NCI-H2081 treated with DMSO at 0.1 percent for 48 hours (cell line): ENCODE measurements at places on chromosomes 16 and 17.
A peak's percentile ranks its signal among the peaks of the same experiment; 100 is the strongest.

- DNase-seq: no peak
Observed at GRCh38 chr16:50862818-50863643, 121.1 kb downstream of the CYLD start.

- no peak for DNase-seq
Observed at GRCh38 chr17:80559825-80560251, 15.2 kb downstream of the RPTOR start.

DNA sequence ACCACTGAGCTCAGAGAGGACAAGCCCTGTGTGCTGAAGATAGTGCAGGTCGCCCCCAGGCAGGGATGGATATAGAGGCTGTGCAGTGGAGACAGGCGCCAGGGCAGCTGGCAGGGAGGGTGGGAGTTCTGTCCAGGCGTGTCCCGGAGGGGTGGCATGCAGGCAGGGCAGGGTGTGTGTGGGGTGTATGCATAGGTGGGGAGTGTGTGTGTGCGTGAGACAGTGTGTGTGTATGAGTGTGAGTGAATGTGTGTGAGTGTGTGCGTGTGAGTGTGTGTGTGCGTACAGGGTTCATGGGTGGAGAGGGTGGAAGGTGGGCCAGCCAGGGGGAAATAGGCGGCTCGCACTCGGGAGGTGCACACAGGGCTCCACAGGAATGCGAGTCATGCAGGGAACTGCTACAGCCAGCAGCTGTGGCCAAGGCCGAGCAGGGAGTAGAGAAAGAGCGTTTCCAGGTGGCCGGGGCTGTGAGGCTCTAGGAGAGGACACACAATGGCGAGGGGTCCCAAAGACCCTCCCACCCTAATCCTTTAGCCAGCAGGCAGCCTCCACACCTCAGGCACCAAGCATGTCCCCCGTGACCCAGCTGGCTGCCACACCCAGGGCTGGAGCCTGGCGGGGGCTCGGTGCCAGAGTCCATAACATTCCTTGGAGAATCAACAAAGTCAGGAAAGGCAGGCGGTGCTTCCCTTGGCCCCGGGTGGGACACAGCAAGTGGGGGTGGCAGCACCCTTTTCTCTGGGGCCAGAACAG is 4.6 kb downstream of the PLCD3 start:
- DNase-seq: no peak

GRCh38 chr16:80375973-80376372 is 164.8 kb upstream of the DYNLRB2 start:
- no peak for DNase-seq

DNA sequence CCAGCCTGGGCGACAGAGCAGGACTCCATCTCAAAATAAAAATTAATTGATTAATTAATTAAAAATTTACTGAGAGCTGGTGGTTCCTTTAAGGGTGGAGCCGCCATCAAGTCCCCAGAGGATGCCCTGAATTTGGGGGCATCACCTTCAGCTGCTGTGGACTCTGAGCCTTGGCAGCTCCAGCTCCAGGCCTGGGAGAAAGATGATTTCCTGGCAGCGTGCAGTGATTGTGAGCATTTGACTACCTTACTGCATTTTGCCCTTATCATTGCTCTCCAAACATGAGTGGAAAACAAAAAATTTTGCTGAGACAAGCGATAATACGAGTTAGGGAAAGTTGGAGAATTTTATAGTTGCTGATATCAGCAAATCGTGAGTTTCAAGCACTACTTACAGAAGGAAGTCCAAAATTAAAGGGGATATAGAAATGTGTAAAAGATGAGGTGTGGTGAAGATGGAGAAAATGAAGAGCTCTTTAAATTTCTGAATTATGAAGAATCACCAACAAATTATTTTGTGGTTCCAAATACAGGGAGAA is 2.6 kb upstream of the ITGAD start:
- no peak for DNase-seq

DNA sequence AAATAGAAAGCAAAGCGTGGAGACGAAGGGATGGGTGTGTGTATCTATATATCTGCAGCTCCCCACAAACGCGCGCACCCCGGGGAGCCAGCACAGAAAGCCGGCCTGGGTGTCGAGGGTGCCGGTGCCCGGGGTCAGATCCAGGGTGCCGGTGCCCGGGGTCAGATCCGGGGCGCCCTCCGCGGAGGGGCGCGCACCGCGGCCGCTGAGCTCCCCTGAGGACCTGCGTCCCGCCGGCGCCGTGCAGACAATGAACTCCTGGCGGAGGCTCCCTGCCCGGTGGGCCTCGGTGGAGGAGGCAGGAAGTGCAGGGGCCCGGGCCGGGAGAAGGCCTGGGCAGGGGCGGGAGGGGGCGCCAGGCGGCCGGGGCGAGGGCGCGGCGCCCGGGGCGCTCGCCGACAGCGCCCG is 1.1 kb downstream of the ZNF423 start:
- DNase-seq: no peak

- no peak for DNase-seq
Observed at GRCh38 chr17:59746849-59747445, 39.5 kb downstream of the VMP1 start.

- no peak for DNase-seq
Observed at GRCh38 chr16:27204312-27204915, 1.1 kb downstream of the KDM8 start.

- no peak for DNase-seq
Observed at GRCh38 chr16:3769013-3769412, 51.7 kb upstream of the TRAP1 start.

- no peak for DNase-seq
Observed at GRCh38 chr17:47785538-47786123, 36.0 kb downstream of the OSBPL7 start.

- no peak for DNase-seq
Observed at GRCh38 chr16:77394699-77395098, 40.1 kb downstream of the ADAMTS18 start.

DNA sequence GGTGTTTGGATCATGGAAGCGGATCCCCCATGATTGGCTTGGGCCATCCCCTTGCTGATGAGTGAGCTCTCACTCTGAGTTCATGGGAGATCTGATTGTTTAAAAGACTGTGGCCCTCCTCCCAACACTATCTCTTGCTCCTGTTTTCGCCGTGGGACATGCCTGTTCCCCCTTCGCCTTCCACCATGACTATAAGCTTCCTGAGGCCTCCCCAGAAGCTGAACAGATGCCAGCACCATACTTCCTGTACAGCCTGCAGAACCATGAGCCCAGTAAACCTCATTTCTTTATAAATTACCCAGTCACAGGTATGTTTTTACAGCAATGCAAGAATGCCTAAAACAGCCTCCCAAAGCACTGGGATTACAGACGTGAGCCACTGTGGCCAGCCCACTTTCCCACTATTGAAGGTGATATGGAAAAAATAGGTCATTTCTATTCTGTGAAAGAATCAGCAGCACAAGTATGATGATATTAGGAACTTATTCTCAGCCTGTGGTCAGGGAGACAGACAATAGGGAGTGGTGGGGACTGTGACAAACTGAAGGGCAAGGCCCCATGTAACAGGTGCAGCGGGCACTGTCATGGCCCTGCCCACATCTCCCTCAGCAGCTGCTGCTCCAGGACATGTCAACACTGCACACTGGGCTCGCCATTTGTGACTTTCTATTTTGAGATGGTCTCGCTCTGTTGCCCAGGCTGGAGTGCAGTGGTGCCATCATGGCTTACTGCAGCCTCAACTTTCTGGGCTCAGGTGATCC is 33.7 kb upstream of the LITAF start:
- no peak for DNase-seq

DNA sequence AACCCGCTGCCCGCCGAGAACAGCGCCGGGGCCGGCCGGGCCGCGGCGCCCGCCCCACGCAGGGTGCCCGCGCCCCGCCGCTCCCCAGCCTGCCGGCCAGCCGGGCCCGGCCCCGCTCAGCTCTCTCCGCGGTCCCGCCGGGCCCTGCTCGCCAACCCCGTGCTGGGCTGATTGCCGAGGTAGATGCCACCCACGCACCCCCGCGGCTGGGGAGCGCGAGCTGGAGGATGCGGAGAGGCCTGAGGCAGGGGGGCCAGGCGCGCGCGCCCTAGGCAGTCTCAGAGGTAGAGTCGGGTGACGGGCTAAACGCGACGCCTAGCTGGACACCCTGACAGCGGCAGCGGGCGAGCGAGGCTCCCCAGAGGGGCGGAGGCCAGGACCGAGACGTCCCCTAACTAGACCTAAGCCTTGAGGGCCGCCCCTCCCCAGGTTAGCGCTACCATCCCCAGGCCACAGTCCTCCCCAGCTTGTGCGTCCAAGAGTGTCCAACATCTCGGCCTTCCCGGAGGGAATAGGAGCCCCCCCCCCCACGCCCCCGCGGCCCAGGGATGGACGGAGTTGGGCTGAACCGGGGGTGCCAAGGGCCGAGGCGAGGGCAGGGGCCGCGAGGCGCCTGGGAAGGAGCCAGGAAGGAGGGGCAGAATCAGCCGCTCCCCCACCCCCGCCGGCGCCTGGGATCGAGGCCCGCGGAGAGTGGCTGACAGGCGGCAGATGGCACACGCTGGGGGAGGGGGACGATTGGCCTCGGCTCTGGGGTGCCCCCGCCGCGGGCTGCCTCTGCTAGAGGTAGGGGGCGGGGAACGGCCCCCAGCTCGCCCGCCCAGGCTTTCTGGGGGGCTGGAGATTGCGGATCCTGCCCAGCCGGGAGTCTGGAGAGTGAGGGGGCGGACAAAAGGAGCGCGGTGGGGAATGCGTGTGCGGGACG is 2.5 kb upstream of the ZNF423 start:
- DNase-seq: no peak

DNA sequence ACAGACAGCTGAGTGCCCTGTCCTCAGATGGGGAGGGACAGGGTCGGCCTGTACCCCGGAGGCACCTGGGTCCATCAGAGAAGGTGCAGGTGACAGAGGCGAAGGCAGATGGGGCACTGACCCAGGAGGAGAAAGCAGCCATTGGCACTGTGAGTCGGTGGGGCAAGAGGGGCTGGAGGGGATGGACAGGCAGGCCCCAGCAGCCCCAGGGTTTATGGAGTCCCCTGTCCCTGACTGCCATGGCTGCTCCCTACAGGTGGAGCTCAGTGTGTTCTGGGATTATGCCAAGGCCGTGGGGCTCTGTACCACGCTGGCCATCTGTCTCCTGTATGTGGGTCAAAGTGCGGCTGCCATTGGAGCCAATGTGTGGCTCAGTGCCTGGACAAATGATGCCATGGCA is 32.1 kb downstream of the ANKRD40 start:
- no peak for DNase-seq

DNA sequence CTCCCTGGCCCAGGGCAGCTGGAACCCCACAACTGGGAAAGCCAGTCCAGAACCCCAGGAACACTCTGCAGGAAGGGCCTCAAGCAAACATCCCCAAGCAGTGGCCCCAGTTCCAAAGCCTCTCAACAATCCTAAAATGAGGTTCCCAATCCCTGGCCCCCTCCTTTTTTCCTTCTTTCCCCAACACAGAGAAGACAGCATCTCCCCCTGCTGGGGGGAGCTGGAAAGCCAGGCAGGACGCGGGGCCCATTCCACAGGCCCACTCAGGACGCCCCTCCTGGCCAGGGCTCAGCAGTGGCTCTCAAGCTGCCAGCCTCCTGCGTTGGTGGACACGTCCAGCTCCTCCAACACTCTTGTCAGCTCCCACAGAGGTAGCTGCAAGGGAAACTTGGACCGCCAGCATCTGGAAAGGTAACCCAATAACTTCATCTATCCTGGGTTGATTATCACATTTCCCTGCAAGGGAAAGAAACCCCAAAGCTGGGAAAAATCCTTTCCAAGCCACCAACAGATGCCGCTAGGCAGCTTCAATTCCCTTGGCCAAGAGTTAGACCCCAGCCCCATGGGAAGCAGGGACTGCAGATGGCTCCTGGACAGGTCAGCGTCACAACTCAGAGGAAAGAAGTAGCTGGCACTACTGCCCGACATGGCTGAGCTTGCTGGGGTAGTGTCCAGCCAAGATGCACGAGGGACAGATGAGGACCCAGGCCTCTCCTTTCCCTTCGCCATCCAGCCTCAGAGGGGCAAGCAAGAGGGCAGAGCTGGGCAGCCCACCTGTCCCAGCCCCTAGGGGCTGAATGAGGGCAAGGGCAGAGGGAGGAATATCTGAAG is 7.6 kb downstream of the HDAC5 start:
- DNase-seq: peak; percentile 16

GRCh38 chr16:48542020-48542473 is 67.9 kb downstream of the N4BP1 start:
- DNase-seq: no peak

DNA sequence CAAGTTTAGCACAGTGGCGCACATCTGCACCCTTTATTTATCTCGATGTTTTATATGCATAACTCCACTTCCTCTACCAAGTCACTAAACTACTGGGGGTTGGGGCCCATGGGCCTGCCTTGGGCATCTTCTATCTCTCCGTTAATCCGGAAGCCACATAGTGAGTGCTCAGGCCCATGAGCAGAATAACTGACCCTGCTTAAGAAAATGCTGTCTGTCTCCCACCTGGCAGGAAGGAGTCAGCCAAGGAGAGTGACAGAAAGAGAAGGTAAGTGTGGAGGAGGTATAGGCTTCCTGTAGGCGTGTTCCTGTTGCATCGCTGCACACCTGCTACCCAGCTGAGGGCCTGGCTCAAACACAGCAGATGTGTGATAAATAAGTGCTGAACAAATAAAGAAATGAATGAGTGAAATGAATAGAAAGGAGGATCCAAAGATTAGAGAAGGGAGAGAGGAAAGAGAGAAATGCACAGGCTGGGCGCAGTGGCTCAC is 320.1 kb downstream of the SLC39A11 start:
- DNase-seq: no peak

- no peak for DNase-seq
Observed at GRCh38 chr17:71423871-71424546, 696.8 kb upstream of the SOX9 start.

DNA sequence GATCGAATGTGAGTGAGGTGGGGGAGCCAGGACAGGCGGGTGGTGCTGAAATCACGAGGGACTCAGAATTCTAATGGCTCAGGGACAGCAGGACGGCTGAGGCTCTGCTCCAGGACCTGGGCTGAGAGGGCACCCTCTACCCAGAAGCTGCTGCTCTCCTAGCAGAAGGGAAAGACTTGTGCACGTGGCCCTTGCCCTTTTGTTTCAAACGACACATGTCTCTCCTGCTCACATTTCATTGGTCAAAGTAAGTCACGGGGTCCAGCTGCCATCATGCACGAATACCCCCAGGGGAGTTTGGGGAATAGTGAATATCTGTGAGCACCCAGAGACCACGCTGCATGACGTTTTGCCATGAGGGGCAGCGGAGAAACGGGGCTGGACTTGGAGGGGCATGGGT is 73.2 kb downstream of the RTN4RL1 start:
- no peak for DNase-seq

GRCh38 chr17:64323774-64324173 is 60.7 kb upstream of the TEX2 start:
- no peak for DNase-seq
